Left ventricle myocardium inferior (tissue), 1 donor: ENCODE measurements at places on chromosomes 5 and 9.

GRCh38 chr5:56307714-56308333 is 74.7 kb upstream of the ANKRD55 start:
- DNase-seq = no peak

GRCh38 chr9:86443992-86444391 is 89.8 kb upstream of the TUT7 start:
- DNase-seq = no peak

DNA sequence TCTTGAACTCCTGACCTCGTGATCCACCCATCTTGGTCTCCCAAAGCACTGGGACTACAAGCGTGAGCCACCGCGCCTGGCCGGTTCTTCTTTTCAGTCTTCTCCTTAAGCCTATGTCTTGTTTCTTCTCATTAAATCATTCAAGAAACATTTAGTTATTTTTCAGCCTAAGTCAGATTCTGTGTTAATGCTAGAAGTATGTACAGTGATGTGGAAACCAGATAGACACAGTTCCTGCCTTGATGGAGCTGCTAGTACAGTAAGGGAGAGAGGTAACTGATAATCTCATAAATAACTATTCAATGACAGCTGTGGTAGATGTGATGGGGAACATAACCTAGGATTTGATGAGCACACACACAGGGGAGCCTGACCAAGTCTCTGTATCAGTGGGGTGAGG is 46.3 kb upstream of the NR3C1 start:
- no peak for DNase-seq

DNA sequence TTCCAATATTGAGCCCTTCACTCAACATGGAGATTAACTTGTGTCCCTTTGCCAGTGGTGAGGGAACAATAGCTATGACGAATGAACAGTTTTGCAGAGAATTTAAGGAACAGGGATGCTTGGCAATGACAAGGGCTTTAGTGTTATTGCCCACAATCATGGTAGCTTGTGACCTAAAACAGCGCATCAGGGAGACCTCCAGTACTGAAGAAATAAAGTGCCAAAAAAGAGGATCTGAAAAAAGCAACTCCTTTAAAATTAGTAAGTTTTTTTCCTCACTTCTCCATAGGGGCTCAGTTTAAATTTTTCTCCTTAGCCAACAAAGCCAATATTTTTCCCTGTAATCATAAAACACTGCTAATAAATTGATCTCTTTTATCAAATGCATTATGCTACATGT is 41.8 kb upstream of the PAM start:
- no peak for DNase-seq

- no peak for DNase-seq
Measured at GRCh38 chr9:89022902-89023301, 31.6 kb downstream of the S1PR3 start.

DNA sequence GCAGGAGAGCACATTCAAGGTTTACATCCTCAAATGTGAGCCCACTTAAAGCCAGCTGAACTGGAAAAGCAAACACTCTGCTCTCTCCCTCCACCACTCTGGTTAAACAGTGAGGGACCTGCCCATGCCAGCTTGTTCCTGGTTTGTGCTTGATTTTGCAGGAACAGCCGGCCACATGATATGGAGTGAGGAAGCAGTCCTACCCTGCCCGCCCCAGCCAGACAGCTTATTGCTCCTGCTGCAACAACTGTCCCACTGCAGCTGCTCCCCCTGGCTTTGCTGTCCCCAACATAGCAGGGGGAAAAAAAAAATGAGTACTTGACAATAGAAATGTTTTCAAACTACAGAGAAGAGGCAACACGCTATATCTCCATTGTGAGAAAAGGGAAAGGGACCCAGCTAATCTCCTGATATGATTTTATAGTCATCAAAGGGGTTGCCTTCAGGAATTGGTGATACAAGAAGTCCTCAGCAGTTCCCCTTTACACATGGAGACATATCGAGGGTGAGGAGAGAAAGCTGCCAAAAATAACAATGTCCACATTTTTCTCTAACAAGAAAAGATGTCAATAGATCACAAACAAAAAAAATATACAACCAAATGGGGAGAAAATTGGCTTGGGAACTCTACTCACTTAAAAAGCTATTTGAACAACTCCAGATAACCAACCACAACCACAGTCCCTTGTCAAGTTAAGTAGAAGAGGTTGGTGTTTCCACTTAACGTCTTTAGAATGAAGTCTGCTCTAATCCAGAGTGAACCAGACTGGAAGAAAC is 4.6 kb downstream of the MYO10 start:
- no peak for DNase-seq

DNA sequence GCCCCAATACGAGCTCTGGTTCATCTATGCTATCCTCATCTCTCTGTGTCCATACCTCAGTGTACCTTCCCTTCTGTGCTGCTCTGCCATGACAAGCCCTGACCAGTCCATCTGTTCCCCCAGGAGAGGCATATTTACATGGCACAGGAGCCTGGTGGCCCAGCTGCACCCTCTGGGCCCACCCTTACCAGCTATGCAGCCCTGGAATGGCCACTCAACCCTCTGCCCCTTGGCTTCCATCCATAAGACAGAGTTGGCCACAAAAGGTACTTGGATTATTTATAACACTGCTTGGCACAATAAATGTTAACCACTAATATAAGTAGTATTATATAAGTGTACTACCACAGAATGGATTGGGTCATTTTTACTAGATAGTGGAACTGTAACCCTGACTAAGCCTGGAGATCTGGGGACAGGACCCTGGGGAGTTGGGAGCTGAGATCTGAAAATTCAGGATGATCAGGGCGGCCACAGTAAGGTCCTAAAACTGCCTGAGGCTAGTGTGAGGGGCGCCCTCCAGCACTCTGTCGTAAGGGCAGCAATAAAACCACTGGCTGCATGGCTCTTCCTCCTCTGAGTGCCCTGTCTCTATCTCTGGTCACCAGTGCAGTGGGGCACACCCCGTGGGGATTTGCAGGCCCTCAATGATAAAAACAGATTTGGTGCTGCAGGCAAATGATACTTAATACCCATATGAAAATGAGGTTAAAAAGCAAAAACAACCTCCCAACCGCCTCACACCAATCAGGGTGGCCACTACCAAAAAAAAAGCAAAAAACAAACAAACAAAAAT is 65.8 kb downstream of the SEMA4D start:
- no peak for DNase-seq

- no peak for DNase-seq
Measured at GRCh38 chr9:99126312-99126711, 21.4 kb downstream of the TGFBR1 start.

DNA sequence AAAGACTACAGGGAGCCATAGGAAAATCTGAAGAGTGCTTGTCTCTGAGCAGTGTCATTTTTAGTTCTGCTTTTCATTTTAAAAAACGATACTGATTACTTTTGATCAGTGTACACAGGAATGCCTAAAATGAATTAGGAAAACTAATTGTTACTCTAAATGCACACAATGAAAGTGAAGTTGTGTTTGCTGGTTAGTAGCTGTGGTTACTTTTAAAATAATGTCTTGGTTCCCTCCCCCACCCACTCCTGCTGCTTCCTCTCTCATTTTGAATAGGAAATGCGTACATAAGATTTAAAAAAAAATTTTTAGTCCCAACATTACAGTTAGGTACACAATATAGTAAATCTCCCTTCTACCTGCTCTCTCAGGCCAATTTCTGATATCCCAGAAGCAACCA is 47.5 kb upstream of the PLPP1 start:
- DNase-seq = no peak

DNA sequence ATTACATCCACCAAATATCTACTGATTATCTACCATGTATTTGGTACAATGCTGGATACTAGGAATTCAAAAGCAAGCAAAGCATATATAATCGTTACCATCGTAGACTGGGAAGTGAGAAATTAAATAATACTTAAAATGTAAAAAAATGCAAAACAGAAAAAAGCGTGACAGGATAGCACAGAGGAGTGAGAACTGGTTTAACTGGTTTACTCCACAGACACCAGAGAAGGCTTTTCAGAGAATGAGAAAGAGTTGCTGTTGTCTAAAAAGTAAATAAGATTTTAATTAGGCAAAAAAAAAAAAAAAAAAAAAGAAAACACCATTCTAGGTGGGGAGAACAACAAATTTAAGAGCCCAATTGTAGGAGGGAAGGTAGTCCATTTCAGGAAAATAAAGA is 657.9 kb upstream of the ST8SIA4 start:
- no peak for DNase-seq

DNA sequence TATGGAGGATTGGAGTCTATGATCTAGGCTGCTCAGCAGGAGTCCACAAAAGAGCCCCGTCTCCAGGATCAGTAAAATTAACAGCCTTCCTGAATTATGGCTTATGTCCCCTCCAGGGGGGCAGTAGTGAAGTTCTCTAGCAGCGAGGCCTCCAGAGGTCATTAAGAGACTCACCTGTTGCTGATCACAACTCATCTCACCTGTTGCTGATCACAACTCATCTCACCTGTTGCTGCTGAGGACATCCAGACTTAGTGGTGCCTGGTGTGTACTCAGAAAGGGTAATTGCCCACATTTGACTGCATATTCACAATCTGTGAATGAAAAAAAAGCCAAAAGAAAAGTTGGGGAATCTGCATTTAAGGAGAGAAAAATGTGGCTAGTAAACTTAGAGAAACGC is 129.5 kb downstream of the SMARCA2 start:
- DNase-seq = no peak

DNA sequence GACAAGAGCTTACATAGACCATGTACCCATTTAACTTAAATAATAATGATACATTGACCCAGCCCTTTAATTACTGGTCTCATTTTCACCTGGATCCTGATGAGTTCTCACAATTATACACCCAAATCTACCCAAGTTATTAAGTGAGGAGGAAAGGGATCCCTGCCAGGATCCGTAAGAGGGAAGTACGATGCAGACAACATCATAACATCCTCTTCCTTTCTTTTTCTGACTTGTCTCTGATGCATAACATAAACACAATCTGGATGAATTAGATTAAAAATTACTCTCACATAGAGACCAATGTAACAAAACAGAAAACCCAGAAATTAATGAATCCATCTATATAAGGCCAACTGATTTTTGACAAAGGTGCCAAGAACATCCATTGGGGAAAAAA is 17.0 kb downstream of the MARCHF3 start:
- no peak for DNase-seq

DNA sequence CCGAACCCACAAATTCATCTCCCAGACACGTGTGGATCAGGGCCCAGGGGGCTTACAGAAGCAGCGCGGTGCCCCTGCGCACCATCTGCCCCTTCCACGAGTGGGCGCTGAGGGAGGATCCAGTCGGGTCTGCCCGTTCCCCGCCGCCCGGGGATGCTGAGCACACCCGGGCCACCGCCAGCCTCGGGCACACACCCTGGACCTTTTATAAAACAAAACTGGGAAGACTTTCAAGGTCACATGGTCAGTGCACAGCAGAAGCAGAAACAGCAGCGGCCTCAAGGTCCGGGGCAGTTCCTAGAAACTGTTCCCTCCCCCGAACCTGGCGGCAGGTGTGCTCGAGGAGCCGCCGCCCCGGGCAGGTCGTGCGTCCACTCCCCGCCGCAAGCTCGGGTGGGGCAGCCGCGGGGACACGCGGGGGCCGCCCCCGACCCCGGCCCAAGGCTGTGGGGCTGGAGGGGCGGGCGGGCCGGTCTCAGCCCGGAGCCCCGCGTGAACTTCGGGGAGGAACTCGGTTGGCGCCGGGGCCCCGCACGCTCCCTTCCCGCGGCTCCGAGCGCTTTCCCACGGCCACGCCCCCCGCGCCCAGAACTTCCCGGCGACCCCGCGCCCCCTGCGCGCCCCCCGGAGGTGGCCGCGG is 633 bp upstream of the PPP1R26 start:
- DNase-seq = no peak

GRCh38 chr5:116763987-116764866 is 189.6 kb upstream of the SEMA6A start:
- DNase-seq = no peak

DNA sequence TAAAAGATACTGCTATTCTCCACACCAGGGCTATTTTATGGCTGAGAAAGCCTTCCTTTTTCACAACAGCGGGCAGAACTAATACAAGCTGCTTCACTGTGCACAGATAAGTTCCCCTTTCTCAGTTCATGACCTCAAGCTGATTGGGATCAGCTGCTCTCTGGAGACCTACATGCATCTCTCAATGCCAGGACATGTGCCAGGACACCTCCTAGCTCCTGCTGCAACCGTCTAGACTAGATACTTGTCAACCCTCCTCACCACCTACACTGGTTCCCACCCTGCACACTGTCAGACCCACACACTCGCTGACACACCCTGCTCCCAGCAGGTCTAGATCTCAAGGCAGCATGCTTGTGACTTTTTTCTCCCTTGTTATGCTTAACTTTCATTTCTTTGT is 39.8 kb downstream of the STARD4 start:
- DNase-seq = no peak

GRCh38 chr5:165928971-165929370 is 2362.5 kb upstream of the WWC1 start:
- no peak for DNase-seq

DNA sequence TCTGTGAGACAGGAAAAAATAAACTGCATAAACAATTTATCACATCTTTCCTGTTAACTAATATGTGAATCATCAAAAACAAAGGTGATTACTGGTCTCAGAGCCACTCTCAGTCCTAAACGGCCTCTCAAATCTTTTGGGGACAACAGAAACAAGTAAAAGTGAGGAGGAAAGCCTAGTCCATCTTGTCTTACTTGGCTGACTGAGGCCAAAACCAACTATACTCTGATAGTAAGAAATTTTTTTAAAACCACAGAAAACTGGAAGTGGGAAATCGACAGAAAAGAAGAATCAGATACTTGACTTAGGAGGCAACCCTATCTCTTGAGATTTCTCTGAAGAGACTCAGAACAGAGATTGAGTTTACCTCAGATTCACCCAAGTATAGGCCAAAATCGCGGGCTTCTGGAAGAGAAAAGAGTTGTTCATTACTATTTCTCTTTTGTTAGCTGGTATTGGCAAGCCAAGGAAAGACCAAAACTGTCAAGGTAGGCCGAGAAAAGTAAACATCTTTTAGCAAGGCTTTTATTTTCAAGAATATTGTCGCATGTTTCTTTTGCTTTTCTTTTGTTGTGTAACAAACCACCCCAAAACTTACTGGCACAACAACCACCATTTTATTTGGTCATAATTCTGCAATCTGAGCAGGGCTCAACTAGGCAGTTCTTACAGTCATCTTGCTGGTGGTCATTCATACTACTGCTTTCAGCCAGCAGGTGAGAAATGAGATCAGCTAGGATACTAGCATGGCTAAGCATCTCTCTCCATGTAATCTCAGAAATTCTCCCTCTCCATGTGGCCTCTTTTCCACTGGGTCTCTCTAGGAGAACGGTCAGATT is 46.1 kb downstream of the RFX3 start:
- DNase-seq = no peak

DNA sequence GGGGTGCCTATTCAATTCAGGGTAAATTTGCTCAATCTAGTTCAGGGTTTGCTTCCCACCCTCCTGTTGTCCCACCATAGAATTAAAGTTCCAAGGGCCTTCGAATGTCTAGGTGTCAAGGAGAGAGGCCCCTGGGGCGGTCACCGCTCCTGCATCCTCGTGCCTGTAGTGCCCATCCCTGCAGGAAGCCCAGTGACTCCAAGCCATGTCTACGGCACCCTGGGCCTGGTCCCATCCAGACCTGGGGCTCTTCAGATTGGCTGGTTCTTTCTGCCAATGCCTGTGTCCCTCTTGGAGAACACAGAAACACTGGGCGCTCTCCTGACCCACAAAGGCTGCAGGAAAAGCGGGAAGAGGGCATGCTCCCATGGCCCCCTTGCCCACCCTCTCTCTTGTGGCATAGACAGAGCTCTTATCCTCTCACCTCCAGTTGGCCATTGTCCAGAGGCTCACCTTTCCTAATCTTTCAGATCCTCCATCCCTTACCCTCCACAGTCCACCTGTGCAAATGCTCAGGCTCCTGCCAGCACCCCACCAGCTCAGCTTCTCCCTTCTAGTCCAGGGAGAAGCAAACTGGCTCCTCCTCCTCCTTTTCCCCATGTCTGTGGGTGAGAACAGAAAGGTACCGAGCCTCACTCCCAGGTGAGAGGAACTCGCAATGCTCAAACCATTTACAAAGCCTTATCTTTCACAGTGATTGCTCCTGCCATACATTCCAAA is 253.0 kb upstream of the IRX2 start:
- no peak for DNase-seq
